ENCODE measurements at places on chromosomes 7 and 10.

- DNase-seq: peak; percentile 89
Measured at GRCh38 chr10:33661580-33662336, 327.3 kb upstream of the NRP1 start.

- no peak for DNase-seq
Measured at GRCh38 chr7:31828520-31828919, 141.5 kb downstream of the PPP1R17 start.

GRCh38 chr7:155974186-155974897, 162.1 kb upstream of the SHH start:
- DNase-seq: peak; percentile 69

- DNase-seq: no peak
Measured at GRCh38 chr10:114698271-114699061, 40.4 kb upstream of the ABLIM1 start.

DNA sequence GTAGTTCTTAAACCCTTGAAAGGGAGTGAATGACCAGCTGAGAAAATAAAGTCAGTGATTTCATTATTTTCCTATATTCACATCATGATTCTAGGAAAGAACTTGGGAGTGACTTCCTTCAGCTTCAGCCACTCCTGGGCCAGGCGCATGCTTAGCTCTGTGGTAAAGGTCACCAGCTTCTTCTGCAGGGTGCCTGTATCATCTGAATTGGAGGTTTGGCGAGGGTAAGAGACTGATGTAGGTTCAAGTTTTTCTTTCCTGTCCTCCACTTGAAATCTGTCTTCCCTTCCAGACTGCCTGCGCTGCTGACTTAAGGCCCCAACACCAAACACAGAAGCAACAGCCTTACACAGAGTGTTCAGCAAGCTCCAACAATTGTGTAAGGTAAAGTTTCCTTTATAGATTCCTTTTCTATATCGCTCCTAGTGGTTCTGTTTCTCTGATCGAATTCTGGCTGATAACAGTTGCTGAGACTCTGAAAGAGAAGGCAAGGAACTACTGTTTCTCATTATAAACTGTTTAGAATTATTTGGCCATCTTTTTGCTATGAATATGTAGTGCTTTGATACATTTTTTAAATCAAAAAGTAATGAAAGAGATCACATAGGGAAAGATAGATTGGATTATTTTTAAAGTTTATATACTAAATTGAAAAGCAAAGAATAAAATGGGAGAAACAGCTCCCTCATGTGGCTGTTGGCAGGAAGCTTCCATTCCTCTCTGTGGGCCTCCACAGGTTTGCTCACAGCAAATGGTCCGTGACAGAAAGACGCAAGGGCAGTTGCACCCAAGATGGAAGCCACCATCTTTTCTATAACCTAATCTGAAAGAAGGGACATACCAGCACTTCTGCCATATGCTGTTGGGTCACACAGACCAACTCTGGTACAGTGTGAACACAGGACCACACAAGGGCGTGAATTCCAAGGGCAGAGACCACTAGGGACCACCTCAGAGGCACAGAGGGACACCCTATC, 14.0 kb downstream of the GATAD1 start:
- no peak for DNase-seq

DNA sequence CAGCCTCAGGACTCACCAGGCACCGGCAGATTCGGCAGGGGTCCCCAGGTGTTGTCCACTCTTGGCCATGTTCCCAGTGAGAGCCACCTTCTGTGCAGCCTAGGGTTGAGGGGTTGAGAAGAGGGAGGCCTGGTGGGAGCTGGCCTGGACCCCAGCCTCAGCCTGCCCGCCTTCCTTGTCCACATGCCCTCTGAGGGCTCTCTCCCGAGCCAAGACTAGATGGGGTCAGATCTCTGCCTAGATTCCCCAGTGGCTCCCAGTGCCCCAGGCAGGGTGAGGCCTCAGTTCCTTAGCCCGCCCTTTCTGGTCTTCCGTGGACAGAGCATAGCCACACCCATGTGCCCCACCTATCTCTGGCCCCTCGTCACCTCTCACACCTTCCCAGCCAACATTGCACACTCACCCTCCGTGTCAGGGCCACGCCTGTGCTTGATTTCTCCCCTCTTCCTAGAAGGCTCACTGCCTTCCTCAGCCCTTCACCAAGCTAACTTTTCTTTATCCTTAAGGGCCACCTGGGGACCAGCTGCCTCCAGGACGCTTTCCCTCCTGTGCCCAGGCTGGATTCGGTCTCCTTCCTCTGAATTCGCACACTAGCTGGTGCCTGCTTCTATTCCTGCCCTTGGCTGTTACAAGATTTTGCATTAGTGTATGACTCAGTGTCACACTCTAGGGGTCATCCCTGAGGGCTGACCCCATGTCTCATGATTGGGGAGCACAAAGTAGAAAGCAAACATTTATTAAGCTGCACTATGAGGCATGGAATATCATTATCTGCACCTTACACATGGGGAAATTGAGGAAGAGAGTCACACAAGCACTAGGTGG, 7.5 kb downstream of the KCP start:
- peak; percentile 85 for DNase-seq

DNA sequence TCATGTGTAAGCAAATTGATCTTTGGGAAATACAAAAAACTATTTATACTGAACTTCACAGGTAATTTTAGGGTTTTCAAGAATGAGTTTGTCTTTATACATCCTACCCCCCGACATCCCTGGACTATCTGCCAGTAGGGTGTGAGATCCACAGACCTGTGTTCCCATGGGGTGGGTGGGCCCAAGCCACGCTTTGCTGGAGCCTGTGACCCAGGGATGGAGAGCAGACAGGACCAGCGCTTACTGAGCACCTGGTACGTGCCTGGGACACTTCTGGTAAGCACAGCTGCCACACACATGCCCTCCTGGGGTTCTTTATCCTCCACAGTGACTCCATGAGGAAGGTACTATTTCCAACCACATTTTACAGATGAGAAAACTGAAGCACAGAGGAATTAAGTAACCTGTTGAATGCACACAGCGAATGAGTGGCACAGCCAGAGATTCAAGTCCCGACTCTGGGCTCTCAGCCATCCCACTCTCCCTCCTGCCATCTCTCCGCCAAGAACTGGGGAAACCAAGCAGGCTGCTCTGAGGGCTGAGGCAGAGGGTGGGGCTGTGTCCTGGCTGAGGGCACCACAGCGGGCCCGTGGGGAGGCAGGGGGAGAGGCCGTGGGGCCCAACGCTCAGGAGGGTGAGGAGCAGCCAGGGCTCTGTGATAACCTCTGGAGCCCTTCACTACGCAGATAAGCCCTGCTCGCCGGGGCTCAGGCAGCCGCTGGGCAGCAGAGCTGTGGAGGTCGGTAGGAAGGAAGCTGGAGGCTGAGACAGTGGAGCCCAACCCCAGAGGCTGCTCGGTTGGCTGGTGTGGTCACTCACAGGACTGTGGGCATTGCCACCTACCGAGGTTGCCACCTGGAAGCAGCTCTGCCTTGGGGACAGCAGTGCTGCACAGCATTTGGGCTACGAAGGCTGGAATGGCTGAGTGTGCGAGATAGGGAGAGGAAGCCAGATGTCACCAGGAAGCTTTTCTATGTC, 124.2 kb downstream of the ARHGAP22 start:
- peak; percentile 79 for DNase-seq

DNA sequence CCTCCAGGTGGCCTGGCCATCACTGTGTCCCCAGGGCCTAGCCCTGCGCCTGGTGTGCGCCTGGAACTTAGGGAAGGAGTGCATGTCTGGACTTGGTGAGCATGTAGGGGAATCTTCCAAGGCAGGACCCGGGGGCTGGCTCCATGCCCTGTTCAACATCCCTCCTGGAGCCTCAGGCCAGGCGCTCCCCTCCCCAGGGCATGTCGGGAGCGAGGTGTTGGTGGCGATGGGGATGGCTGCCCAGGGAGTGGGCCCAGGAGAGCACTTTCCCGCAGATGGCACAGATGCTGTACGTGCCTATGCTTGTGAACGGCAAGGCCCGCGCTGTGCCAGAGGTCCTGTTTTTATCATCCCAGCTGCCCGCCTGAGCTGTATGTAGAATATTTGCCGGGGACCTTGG, 55.0 kb downstream of the CDH23 start:
- no peak for DNase-seq

DNA sequence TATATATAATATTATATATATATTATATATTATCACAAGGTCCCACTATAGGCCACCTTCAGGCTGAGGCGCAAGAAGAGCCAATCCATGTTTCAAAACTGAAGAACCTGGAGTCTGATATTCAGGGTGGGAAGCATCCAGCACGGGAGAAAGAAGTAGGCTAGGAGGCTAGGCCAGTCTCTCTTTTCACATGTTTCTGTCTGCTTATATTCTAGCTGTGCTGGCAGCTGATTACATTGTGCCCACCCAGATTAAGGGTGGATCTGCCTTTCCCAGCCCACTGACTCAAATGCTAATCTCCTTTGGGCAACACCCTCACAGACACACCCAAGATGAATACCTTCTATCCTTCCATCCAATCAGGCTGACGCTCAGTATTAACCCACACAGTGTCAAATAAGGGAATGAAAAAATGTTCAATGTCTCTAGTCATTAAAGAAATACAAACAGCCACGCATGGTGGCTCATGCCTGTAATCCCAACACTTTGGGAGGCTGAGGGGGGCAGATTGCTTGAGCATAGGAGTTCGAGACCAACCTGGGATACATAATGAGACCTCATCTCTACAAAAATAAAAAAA, 135.4 kb upstream of the PCBD1 start:
- DNase-seq: no peak

DNA sequence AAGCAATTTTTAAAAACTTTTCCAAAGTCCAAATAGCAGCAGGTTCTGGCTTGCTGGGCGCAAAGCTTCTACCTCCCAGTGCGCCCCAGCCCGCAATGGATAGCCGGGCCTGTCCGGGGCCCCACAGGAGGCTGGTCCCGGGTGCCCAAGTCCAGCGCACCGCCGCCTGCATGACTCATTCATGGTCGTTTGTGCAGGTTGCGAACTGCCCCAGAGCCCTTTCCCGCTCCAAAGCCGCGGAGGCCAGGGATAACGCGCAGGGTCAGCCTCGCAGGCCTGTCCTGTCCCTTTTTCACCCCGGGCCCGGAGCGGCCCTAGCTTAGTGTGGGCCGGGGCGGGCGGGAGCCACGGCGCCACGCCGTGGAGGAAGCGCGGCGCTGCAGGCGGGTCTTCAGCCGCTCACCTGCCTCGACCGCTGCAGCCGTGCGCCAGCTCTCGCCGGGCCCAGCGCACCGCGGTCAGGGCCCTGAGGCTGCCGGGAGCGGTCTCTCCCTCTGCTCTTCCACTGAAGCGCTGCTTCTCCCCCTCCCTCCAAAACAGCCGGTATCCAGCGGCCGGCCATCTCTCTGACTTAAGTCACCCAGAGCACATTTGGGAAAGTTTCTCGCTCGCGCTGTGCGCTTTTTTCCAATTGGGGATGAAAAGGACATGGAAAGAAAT, 1.7 kb upstream of the EGR2 start:
- DNase-seq: peak; percentile 93

GRCh38 chr7:92563345-92563744, 26.8 kb downstream of the FAM133B start:
- no peak for DNase-seq

- DNase-seq: no peak
Measured at GRCh38 chr7:150923196-150923595, 54.9 kb downstream of the KCNH2 start.

DNA sequence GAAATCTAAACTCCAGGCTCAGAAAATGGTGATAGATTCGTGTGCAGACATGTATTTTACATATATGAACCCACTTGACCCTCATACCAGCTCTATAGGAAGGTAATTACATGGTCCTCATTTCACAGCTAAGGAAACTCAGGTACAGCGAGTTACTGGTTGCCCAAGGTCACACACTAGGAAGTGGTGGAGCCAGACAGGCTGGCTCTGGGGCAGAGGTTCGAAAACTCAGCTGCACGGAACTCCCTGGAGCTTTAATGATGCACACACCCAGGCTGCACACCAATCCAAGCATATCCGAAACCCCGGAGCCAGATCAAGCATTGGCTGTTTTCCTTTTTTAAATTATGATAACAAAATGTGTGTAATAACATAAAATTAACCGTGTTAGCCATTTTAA, 172.4 kb downstream of the COBL start:
- DNase-seq: no peak

GRCh38 chr10:44471410-44471809, 86.5 kb upstream of the CXCL12 start:
- DNase-seq: no peak

GRCh38 chr7:12090757-12091221, 120.3 kb upstream of the TMEM106B start:
- DNase-seq: no peak

DNA sequence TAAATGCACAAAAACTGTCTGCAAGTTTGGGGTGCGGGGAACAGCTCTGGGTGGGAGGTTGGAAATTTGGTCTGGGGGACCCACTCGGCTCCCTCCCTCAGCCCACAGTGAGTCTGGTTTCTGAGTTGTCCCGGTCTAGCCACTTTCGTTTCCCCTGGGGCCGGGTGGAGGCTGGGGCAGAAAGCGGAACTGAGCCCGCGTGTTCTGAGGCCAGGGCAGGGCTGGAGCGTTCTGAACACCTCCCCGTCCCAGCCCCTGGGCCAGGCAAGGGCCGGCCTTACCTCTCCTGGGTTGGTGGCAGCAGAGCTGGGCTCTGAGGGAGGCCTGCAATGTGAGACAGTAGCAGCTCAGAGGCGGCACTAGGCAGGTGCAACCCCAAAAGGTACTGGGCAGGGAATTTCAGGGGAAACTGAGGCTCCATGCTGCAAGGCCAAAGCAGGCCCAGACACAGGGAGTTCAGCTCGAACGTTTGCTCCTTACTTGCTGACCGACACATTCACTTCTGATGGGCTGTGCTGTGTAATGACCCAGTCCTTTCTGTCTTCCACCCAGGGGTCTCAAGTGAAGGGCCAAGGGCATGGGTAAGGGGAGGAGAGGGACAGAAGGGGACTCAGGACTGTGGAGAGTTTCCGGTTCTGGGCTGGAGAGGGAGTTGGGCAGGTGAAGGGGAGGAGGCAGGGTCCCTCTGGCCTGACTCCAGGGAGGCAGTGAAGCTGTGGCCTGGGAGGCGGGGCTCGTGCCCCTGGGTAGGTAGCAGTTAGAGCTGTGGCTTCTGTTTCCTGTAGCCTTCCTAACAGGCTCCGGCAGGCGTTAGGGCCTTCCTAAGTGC, 3.0 kb downstream of the IRF5 start:
- DNase-seq: no peak

DNA sequence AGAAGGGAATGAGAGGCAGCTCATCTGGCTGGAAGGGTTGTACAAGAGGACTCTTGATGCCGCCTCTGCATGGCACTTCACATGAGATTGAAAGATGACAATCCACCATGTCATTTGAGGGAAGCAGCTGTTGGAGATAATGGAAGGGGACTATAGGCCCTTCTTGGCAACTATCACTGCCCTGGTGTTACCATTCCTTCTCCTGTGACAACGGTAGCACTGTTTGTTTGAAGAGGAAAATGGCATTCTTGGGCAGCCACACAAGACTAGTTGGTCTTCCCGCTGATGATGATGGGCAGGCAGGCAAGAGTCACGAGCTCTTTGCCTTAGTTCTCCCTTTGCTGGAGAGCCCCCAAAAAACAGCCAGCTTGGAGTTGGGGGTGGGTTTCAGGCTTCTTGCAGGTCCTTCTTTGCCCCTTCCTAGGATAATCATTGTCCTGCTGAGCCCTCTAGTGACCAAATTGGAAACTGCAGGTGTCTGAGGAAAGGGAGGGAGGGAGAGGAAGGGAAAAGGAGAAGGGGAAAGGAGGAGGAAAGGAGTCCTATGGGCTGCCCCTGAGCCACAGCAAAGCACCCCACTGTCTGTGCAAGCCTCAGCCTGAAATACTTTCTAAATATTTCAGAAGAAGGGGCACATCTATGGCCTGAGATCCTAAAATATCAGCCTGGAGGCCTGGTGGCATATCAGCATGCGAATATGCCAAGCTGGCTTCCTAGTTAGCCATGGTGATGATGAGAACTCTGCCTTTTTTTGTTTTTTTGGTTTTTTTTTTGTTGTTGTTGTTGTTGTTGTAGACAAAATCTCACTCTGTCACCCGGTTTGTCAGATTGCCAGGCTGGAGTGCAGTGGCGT, 165.6 kb upstream of the KMT2E start:
- no peak for DNase-seq

GRCh38 chr10:32244421-32245207, 102.3 kb downstream of the EPC1 start:
- no peak for DNase-seq
